RPMI8226 (cell line): ENCODE measurements at places on chromosomes 12 and 14.
A peak's percentile ranks its signal among the peaks of the same experiment; 100 is the strongest.

GRCh38 chr12:100463661-100464060, 10.0 kb upstream of the NR1H4 start:
- DNase-seq: no peak

GRCh38 chr12:42299392-42300308, 26.2 kb downstream of the ZCRB1 start:
- no peak for DNase-seq

- DNase-seq: no peak
Observed at GRCh38 chr14:44162197-44162596, 344.9 kb downstream of the FSCB start.

DNA sequence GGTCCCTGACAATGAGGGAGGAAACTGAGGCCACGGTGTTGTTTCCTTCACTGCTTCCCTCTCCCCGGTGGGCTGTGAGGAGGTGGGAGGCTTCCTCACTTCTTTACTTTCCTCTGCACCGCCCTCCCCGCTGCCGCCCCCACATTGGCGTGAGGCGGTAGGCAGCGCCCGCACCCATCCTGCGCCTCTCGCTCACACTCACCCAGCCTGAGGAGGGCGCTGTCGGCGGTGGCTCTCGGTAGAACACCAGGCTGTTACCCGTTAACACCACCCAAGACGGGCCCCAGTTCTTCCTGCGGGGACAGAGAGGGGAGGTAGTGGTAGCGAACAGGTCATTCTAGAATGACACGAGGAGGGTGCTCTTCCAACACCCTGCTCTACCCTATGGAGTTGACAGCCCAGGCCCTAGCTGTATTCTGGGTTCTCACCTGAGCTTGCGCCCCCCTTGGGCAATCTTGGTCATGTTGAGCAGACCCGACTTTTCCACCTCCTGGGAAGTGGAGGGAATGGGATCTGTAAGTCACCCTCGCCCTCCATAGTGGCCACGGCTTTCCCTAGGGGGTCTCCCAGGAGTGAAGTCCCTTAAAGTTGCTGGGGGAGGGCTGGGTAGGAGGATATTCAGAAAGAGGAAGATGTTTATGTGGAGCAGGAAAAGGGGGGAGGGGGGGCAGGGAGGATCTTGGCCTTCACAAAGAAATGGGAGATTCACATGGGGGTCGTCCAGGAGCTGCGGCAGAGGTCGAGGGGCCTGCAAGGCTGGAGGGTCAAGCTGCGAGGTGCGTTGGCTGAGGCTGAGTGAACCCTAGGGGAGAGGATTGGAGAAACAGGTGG, 3.3 kb downstream of the ARHGAP9 start:
- no peak for DNase-seq

DNA sequence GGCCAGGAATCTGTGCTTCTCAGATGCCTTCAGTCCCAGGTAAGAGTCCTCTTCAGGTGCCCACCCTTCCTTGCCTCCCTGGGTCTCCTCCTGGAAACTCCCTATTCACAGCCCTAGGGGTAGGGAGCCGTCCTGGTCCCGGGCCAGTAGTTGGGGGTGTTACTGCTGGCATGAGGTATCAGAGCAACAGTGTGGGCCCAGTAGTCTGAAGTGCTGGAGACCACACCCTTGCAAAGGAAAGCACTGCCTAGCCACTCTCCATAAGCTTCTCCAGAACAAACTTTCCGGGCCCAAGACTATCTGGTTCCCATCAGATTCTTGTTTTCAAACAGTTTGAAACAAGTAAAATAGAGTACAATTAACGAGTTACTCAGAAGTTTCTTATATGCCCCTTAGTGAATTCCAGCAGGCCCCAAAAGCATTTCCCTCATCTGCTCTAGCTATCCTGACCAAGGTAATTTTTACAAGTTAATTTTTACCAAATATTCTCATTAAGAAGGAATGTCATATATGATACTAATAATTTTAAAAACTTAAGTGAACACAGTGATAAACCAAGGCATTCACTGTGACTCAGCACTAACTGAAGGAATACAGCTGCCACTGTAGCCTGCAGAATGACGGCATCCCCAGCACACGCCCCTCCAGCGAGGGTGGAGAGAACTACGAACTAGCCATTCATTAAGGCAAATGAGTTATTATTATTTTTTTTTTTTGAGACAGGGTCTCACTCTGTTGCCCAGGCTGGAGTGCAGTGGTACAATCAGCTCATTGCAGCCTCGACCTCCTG, 49.4 kb downstream of the MOK start:
- no peak for DNase-seq

- DNase-seq: no peak
Observed at GRCh38 chr12:116954710-116955381, 44.1 kb downstream of the FBXW8 start.

DNA sequence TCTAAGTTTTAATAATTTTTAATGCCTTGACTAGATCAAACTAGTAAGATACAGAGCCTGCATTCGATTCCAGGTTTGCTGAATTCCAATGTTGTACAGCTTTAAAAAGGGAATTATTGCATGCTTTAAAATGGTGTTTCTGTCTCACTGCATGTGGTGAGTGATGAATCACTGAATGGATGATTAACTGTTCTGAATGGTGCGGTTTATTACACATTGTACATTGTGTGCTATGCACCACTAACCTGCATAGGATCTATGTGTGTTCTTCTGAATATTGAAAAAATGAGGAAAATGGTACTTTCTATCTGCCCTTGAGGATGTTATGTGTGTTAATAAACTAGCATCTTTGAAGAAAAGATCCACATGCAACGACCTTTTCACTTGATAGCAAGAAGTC, 231.7 kb downstream of the NRXN3 start:
- DNase-seq: no peak

DNA sequence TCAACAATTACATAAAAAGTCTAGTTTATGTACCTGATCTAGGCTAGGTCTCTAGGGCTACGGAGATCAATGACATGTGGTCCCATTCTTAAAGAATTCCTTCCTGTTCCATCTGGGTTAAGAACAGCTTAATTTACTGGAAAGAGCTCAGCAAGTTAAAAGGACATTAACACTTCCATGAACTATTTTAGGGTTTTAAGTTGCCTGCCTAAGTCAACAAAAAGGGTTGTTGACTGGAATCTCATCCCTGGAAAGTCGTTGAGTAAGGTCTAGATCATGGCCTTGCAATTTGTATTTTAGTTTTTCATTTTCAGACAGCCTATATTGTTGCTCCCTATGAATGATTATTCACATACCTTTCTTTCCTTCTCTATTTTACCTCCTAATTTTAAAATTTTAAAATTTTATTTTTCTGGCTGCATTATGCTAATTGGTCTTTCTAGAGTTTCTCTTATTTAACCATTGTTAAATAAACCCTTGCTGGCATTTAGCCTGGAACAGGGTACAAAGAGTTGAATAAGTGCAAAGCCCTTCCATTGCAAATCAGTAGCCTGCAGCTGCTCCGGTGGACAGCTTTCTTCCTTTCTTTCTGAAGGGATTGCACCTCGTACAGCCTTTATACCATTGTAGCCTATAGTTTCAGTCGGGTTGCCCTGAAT, 66.3 kb downstream of the VRK1 start:
- DNase-seq: no peak

- peak; percentile 3 for DNase-seq
Observed at GRCh38 chr14:21796916-21797315, 123.3 kb upstream of the OR4E1 start.

GRCh38 chr12:97714107-97714563, 251.5 kb downstream of the RMST start:
- DNase-seq: no peak

- DNase-seq: no peak
Observed at GRCh38 chr12:57541001-57541400, 6.0 kb downstream of the DCTN2 start.

GRCh38 chr12:67651132-67651695, 2.7 kb downstream of the DYRK2 start:
- peak; percentile 47 for DNase-seq

GRCh38 chr14:99211410-99211809, 60.6 kb downstream of the BCL11B start:
- DNase-seq: no peak

DNA sequence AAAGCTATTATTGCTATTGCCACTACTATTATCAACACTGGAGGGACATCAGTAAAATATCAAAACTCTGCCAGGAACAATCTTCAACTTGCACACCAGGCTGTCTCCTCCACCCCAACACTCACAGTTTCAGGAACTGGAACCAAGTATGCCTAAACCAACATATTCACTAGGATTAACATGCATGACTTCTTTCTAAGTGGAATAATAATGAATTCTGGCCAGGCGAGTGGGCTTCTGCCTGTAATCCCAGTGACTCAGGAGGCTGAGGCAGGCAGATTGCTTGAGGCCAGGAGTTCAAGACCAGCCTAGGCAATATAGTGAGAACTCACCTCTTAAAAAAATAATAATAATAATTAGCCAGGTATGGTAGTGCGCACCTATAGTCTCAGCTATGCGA, 58.1 kb downstream of the TBX5 start:
- DNase-seq: no peak

GRCh38 chr12:101839324-101840283, 8.8 kb upstream of the GNPTAB start:
- DNase-seq: peak; percentile 61

GRCh38 chr14:71339650-71340415, 432.6 kb downstream of the PCNX1 start:
- no peak for DNase-seq

- DNase-seq: no peak
Observed at GRCh38 chr12:93844164-93844784, 167.1 kb downstream of the CRADD start.

DNA sequence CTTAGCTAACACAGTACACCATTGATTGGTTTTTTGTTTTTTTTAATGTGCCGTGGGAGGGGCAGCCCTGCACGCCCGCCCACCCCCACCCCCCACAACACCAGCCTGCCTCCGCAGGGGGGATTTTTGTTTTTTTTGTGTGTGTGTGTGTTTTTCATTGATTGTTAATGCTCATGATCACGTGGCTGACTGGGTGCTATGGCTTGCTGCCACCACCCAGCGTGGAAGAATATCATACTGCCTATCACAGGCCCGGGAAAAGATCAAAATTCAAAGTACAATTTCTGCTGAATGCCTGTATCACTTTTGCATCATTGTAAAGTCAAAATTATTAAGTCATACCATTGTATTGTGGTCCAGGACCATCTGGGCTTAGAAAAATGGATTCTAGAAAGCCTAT, 8.3 kb downstream of the RESF1 start:
- no peak for DNase-seq

- DNase-seq: no peak
Observed at GRCh38 chr14:26286081-26286912, 311.5 kb downstream of the NOVA1 start.

GRCh38 chr12:15684896-15685658, 104.1 kb downstream of the EPS8 start:
- DNase-seq: no peak

DNA sequence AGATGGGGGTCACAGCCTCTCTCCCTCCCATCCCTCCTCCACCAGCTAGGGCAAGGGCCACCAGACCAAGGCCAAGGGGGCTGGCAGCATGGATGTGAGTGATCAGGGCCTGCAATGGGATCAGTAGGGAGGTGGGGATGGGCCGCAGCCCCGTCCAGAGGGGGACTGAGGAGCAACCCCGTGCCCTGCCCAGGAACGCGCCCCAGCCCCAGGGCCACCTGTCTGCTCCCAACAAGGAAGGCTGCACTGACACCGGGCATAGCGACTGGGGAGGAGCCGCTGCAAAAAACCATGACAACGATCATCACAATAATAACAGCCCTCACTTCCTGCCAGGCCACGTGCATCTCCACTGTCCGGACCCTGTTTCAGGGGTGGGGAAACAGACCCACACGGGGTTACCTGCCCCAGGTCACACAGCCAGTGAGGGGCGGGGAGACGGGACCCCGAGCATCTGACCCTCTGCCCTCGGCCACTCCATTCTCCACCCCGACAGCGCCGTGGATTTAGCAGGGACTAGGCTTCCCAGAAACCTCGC, 24.3 kb downstream of the NCOR2 start:
- no peak for DNase-seq

DNA sequence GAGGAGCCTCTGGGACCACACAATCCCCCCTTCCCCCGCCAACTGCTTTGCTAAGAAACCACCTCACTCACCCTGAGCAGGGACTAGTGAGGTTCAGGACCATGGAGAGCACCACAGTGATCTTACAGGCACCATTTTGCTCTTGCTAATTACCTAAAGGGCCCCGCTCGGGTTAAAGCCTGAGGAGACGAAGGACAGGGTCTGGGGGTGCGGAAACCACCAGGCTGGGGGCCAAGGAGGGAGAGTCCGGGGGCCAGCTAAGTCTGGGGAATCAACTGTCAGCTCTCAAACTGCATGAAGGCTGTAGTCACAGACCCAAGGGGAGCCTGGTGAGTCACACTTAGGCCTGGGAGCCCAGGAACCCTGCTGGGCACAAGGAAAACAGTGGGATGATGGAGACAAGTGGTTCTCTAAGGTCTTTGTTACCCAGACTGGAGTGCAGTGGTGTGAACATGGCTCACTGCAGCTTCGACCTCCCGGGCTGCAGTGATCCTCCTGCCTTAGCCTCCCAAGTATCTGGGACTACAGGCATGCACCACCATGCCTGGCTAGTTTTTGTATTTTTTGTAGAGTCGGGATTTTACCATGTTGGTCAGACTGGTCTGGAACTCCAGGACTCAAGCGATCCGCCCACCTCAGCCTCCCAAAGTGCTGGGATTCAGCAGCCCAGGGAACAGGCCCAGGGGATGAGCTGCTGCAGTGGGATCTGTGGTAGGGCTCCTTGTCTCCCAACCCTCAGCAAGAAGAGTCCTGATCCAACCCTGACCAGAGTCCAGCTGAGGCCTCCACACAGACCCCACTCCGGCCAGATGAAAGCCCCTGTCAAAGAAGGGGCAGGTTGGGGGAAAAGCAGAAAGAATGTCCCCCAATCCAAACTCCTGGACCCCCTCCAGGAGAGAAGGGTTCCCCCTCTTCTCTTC, 98.8 kb downstream of the CALM1 start:
- DNase-seq: peak; percentile 72

DNA sequence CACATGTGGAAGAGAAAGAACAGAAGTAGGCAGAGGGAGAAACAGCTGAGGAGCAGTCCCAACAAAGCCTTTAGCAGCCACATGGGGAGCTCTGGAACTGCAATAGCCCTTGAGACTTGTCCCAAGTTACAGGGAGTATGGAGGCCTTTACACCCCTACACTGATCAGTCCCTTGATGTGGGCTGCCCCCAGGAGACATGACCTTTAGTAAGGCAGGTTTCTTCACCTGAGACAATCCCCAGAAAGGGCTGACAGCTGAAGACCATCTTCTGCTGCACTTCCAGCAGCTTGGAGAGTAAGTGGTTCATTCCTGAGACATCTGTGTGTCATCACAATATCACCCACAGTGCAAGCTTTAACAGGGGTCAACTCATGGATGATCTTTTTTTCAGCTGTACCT, 8.6 kb upstream of the SNAPC1 start:
- DNase-seq: no peak
